Brain pericyte (primary cell): ENCODE measurements at places on chromosomes 2 and 18.

- no peak for DNase-seq
These were observed 258.2 kb downstream of the IKZF2 start for GRCh38 chr2:212893216-212893615.

- DNase-seq = no peak
These were observed 488.3 kb upstream of the VRK2 start for GRCh38 chr2:57558312-57558711.

DNA sequence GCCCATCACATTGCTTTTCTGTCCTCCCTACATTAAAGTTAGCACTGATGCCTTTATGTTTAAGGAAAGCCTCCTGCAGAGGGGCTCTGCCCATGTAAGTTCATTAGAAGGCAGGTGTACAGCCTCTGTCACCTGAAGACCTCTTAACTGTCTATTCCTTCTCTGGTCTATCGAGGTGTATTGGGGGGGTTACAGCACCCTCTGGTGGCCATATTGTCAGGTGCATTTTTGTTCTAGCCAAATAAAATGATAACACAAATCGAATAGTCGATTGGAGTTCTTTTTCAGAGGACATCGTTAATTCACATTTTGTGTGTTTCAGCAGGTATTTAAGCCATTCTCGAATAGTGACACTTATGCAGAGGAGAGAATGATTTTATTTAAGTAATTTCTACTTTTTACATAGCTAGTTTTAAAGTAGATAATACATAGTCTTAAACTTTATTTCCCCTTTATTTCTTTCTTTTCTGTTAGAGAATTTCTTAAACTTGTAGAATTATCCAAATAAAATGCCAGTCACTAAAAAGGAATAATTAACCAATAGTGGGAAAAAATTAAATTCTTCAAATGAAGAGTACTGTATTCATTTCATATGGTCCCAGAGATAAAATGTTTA lies 136.8 kb downstream of the NEDD4L start:
- no peak for DNase-seq

- DNase-seq = no peak
These were observed 860 bp upstream of the CD8A start for GRCh38 chr2:86791573-86791972.

DNA sequence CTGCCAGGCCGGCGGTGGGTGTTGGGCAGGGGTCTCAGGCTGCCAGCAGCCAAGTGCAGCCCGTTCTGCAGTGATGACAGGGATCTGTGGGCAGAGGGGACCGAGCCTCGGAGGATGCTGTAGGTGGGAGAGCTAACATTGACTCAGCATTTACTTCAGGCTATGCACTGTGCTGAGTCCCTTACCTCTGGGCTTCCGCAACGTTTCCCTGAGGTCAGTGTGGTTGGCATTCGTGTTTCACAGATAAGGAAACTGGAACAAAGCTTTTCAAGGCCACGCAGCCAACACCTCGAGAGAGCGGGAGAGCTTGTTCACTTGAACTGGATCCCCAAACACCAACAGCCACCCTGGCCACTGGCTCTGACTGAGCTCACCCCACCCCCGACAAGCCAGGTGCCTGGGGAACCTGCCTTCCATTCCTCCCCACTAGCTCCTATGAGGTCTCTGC lies 839 bp upstream of the GPR148 start:
- no peak for DNase-seq

DNA sequence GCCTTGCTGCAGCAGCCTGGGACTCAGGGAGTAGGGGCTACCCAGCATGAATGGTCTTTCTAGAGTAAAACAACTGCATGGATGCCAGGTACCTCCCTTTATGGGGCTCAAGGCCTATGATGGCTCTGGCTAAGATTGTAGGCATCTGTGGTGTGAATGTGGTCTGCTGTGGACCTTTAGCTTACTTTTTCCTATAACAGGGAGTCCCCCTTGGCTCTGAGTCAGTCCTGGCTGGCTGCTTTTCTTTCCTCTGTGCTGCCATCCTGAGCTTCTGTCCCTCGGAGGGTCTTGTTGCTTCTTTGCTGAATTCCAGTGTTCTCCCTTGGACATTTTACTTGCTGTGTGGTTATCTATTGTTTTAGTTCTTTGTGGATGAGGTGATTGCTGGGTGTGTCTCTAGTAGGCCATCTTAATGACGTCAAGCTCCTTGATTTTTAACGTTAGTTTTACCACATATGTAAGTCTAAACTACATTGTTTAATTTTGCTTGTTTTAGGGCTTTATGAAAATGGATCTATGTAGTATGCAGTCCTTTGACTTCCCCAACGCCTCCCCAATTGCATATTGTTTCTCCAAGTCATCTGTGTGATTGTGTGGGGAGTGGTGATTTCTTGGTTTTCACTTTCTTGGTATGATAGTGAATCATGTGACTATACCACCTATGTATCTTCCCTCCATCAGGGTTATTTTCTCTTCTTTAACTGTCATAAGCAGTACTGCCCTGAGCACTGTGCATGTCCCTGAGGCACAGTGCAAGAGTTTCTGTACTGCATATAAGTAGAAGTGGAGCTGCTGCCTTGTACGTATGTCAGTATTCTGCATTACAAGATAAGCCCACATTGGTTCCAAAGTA lies 92.4 kb downstream of the NCK2 start:
- DNase-seq = no peak
